Fibroblast of villous mesenchyme (primary cell): ENCODE measurements at places on chromosomes 16 and 17. TPM values are rescaled to one million over a fixed set of nuclear protein-coding genes. Genes with fewer than 3 reads are reported as not detected.

- DNase-seq = peak; percentile 81
These were observed 57.0 kb downstream of the RAI1 start for GRCh38 chr17:17737961-17738894.

GRCh38 chr17:29584452-29585079 lies 4.9 kb downstream of the GIT1 start:
- no peak for DNase-seq

- DNase-seq = peak; percentile 90
These were observed 126.3 kb downstream of the ZNF778 start for GRCh38 chr16:89343501-89344457.

GRCh38 chr17:81911277-81911961 lies at the start of gene PCYT2:
TSS of gene PCYT2 (minus strand) at chr17:81911399. CDS start at chr17:81911355, 44 bp downstream.
- peak; percentile 85 for DNase-seq

GRCh38 chr17:75410141-75410540 lies 4.7 kb upstream of the GRB2 start:
- no peak for DNase-seq

DNA sequence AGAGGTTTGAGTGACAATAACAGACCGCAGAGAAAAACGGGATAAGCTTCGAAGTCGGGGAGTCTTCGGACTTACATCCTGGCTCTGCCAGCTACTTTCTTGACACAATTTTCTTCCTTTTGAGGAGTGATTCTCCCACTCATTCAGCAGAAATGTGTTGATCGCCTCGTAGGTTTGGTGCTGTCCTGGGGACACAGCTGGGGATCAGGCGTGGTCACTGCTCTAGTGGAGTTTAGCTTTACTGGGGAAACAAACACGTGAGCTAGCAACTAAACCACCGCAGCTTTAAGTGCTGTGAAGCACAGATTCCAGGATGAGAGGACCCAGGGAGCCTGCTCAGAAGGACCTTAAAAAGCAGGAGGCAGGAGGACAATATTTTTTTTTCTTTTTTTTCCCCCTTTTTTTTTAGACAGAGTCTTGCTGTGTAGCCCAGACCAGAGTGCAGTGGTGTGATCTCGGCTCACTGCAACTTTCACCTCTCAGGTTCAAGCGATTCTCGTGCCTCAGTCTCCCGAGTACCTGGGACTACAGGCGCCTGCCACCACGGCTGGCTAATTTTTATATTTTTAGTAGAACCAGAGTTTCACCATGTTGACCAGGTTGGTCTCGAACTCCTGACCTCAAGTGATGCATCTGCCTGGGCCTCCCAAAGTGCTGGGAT lies 858 bp downstream of the NUBP1 start:
- peak; percentile 53 for DNase-seq

DNA sequence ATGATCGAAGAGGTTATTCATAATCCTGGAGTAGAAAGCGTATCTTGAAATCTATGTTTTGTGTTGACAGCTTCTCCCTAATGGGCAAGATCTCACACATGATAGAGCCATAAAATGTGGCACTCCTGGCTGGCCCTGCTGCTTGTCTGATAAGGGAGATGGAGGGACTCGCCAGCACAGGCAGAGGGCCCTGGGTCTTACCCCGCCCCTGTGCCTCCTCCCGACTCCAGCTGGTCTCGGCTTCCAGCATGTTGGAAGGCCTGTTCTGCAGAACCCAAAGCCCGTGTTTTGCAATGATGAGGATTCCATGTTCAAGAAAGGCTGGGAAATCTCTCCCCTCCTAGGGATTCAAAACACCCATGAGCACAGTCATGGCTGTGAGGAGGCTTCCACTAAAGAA lies 106.7 kb upstream of the SDK2 start:
- DNase-seq = no peak

- DNase-seq = peak; percentile 52
These were observed 512.4 kb downstream of the CDH13 start for GRCh38 chr16:83138976-83139690.

DNA sequence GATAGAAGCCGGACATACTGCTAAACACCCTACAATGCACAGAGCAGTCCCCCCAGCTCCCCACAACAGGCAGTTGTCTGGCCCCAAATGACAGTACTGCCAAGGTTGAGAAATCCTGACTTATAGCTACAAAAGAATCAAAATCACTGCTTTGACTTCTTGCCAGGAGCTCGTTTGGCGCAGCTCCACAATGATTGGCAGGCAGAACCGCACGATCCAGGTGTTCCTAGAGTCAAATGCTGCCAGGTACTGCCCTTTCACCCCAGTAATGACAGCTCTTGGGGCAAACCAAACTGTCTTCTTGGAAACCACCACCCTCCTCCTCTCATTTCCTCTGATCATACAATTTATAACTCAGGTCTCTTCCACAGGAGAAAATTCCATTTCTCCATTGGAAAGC lies 2.2 kb upstream of the TMC5 start:
- DNase-seq = no peak

DNA sequence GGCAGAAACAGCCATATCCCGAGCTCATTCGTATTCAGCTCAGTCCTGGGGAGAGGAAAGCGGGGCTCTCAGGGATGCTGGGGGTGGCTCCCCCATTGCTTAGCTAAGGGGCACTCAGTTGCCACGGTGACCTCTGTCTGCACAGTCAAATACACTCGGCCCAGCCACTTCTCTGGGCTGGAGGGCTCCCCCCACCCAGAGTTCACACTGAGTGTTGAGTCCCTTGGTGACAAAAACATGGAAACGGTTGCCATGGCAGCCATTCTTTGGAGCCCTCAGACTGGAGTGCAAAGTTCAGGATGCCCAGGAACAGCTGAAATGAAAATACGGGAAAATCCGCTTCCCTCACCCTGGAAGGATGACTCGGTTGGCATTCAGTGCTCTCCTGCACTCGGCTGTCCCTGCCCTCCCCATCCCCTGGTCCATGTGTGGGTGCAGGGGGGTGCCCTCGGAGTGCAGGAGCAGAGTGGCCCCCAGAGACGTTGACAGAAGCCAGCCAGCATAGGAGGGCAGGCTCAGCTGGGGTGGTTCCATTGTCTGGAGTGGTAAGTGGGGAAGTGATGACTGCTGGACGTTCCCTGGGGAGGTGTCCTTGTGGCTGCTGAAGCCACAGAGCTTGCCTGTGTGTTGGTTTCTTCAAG lies 216.5 kb downstream of the NTN1 start:
- DNase-seq = no peak

GRCh38 chr16:87303962-87304521 lies 13.2 kb downstream of the C16orf95 start:
- DNase-seq = no peak

The NOG gene
- total RNA-seq = 0.64 and 2.6 TPM in 2 replicates

The FAM83G gene
- 12.1 and 14.5 TPM in 2 replicates for total RNA-seq

The ZSCAN10 gene
- total RNA-seq = under 0.01 TPM in 1 of 2 replicates, not detected in the other

The MFSD6L gene
- total RNA-seq = not detected in 2 replicates

The BCL6B gene
- total RNA-seq = not detected in 2 replicates

The MYOCD gene
- 11.0 and 14.7 TPM in 2 replicates for total RNA-seq
